ENCODE measurements at places on chromosomes 5 and 9. TPM values are rescaled to one million over a fixed set of nuclear protein-coding genes. Genes with fewer than 3 reads are reported as not detected.

The PDCD1LG2 gene
- total RNA-seq, result 0.17 TPM

The NMUR2 gene
- total RNA-seq, result not detected

The STRBP gene
- 10.9 TPM for total RNA-seq

The ZNF454 gene
- total RNA-seq, result not detected

The CLIC3 gene
- 2.1 TPM for total RNA-seq

The PCDHA7 gene
- total RNA-seq, result not detected

The RNF14 gene
- 10.7 TPM for total RNA-seq

The SPATA31E1 gene
- total RNA-seq, result not detected

The PCDHA9 gene
- total RNA-seq, result not detected

The RBM22 gene
- total RNA-seq, result 98.2 TPM

The C9orf40 gene
- total RNA-seq, result 3.0 TPM

The PRR7 gene
- 23.3 TPM for total RNA-seq

The DDX4 gene
- total RNA-seq, result not detected

The CBY3 gene
- 0.64 TPM for total RNA-seq

The GPR21 gene
- 0.89 TPM for total RNA-seq

The RORB gene
- not detected for total RNA-seq

The IL33 gene
- not detected for total RNA-seq
